ENCODE measurements at places on chromosomes 1 and 21. TPM values are rescaled to one million over a fixed set of nuclear protein-coding genes. Genes with fewer than 3 reads are reported as not detected.
A peak's percentile ranks its signal among the peaks of the same experiment; 100 is the strongest.

The HEYL gene
- 0.77 TPM for total RNA-seq

The NBPF4 gene
- not detected for total RNA-seq

The OR2AK2 gene
- not detected for total RNA-seq

The ZBTB8A gene
- total RNA-seq, result 5.5 TPM

The SH2D1B gene
- total RNA-seq, result not detected

The SLC35F3 gene
- 2.5 TPM for total RNA-seq

The OR10J1 gene
- total RNA-seq, result 0.05 TPM

DNA sequence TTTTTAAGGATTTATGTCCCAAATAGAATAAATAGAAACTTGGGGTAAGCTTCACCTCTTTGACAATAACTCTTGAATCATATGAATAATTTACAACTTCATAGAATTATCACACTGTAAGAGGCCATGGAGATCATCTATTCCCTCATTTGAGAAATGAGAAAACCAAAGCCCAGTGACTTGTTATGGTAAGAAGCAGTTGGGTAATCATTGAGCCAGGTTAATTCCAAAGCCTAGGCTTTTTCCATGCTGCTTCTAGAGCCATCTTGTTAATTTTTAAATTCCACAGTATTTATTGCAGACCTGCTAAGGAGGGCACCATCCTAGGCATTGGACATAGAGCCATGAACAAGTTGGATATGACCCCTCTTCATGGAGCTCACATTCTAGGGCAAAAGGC, 160.5 kb downstream of the CDC7 start:
- no peak for DNase-seq

GRCh38 chr1:76234061-76234460, 159.5 kb downstream of the ST6GALNAC3 start:
- no peak for DNase-seq

- DNase-seq, result no peak
These were observed 172.0 kb downstream of the CDC7 start for GRCh38 chr1:91672601-91673161.

DNA sequence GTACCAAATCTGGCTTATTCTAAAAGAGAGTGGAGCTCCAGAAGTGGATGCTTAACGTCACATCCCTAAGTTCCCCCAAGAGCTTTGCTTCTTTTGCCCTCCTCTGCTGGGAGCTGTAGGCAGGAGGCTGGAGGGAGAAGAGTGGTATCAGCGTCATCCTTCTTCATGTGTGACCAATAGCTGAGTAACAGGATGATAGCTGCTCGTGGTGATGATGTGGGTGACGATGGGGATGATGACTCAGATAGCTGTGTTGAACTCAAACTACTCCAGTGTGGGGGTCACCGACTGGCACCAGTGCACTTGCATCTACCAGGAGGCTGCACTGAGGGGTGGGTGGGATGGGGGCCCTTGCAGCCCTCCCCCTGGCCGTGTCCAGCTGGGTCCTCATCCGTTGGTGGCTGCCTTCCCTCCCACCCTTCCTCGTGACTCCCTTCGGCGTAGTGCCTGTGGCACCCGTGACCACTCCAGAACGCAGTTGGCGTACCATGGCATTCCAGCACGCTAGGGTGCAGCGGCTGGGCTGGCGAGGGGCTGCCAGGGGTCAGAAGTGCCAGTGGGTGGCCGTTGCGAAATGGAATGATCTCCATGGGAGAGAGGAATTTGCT, 1.1 kb downstream of the IGFN1 start:
- peak; percentile 86 for DNase-seq

GRCh38 chr1:237232501-237232900, 190.5 kb downstream of the RYR2 start:
- DNase-seq, result no peak

DNA sequence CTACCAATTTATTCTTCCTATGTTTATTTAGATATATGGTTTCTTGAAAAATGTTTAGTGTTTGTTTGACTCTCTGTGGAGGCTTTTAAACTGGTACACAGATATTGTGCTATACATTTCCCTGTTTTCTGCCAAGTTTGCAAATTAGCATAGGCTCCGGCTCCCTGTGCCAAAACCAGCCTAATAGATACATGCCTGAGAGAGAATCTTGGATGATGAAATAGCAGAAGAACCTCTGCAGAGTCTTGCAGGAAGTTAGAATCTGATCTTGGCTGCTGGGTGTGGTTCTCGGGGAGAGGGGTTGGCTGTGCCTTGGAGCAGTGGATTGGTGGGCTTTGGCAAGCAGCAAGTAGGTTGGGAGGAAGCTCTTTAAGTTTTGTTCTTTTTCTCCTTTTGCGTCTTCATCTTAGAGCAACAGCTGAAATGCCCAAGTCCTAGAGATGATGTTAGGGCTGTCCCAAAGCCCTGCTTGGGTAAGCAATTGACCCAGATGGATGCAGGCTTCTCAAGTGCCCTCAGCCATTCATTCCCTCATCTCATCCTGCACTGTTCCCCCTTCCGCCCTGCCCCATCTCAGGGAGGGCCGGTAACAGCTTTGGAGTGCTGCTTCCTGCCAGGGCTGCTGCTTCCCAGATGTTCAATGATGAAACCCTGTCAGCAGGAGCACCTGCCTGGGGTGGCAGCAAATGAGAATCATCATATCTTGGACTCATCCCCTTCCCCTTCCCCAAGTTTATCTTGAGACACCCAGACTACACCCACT, 9.3 kb downstream of the PLA2G2A start:
- no peak for DNase-seq

GRCh38 chr1:202802998-202803932, 5.0 kb downstream of the KDM5B start:
- DNase-seq, result peak; percentile 49

DNA sequence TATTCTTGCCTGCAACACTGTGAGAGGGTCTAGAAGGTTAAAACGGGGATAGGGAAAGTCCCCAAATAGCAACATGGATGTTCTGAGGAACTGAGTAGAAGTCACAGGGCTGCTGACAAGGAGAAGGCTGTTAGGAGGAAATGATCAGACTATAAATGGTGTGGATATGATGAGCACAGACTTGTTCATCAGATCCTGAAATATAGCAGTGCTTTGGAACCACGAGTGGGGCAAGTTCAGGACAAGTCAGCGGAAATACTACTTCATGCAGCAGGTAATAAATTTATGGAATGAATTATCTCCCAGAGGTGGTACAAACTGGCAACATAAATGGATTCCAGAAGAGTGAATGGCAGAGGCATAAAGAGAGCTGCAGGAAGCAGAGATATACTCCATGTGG, 3.2 kb upstream of the KIAA0040 start:
- no peak for DNase-seq

GRCh38 chr1:231279081-231279480, 38.1 kb downstream of the GNPAT start:
- no peak for DNase-seq

DNA sequence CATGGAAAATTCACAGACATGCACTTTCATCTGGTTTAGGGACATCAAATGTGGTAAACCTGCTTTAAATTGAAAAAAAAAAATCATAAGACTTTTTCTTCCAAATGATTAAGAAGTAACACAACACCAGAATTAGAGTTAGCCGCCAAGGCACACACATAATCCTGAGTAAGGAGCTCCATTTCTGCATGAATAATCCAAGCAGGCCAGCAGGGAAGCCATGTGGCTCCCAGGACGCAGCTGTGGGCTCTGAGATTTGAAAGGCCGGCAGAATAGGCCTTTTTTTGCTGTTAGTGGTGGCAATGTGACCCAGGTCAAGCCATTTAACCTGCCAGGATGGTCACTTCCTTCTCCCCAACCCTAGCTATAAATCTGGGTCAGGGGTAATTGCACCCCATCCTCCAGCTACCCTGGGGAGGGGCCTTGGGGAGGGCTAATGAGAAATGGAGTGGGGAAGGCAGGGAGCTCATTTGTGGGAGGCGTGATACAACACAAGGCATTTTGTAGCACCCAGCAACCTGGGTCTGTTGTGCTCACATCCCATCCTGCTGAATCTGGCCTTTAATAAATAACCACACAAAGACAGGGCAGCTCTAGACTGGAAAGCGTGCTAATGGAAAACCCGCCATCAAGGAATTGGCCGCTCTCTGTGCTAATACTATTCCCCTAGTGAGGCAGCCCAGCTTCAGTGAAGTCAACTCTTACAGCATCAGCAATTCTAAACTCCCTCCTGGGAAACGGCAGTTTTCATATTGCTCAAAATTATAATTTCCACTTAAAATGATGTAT, 178.5 kb downstream of the RHOU start:
- DNase-seq, result no peak

DNA sequence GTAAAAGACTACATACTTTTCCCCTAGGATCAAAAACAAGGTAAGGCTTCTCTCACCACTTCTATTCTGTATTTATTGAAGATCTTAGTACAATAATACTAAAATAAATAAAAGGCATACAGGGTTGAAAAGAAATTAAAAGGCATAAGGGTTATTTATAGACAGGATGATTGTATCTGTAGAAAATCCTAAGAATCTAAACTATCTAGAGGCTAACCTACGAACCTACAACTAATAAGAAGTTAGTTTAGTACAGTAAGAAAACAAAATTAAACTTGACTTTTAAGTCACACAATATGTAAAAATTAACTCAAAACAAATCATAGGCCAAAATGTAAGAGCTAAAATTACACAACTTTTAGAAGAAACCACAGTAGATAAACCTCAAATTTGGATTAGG, 50.4 kb upstream of the ADAM30 start:
- no peak for DNase-seq

GRCh38 chr1:224612246-224612645, 3.9 kb upstream of the CNIH3 start:
- DNase-seq, result no peak

GRCh38 chr21:34702341-34703170, 33.8 kb downstream of the CLIC6 start:
- no peak for DNase-seq

DNA sequence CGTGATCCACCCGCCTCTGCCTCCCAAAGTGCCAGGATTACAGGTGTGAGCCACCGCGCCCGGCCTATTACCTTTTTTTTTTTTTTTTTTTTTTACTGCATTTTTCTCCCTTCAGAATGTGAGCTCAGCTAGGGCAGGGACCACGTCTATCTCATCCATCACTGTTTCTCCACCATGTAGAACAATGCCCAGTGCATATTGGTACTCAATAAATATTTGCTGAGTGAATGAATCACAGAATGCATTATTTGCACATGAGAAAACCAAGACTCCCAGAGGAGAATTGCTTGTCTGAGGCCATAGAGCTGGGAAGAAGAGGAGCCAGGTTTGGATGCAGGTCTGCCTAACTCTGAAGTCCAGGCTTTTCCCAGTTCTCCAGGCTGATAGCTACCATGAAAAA, 8.2 kb upstream of the SLC9A1 start:
- DNase-seq, result no peak

- no peak for DNase-seq
These were observed 30.6 kb upstream of the MCOLN3 start for GRCh38 chr1:85078903-85079302.

DNA sequence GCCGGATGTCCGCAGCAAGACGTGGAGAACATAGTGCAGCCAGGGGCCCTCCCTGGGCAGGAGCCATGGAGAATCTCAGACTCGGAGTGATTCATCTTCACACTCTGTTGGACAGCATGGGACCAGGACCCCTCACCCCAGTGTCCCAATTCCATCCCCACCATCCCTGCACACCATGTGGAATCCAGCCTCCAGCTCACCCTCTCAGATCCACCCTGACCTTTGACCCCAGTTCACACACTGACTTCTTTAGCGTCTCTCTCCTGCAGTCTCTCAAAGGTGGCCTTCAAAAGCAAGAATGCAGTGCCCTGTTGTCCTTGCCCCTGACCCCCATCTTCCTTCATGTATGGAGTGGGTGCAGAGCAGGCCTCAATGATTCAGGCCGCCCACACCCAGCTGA, 2.1 kb upstream of the TNNI1 start:
- no peak for DNase-seq

DNA sequence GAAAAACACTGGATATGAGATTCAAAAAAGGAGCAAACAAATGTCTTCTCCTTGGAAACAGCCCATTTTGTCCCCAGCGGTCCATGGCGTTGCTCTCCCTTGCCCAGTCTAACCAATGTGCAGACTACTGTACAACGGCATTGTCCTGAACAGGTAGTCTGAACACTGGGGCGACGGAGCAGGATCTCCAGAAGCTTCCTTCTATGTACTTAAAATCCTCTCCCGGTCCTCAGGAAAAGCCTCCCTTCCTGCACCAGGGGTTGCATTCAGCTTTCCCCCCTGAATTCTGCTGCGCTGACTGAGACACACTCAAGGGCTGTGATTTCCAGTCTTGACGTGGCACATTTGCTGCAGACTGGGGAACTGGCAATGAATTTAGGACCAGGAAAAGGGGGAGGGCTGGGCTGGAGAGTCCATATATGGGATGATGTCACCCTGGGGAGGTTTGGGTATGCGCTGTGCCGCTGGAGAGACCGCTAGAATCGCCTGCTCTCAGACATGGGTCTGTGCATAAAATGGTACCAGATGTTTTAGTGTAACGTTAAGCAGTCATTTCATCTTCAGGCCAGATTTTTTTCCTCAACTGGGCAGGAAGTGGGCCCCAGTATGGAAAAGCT, 275.9 kb upstream of the C1orf105 start:
- DNase-seq, result no peak

DNA sequence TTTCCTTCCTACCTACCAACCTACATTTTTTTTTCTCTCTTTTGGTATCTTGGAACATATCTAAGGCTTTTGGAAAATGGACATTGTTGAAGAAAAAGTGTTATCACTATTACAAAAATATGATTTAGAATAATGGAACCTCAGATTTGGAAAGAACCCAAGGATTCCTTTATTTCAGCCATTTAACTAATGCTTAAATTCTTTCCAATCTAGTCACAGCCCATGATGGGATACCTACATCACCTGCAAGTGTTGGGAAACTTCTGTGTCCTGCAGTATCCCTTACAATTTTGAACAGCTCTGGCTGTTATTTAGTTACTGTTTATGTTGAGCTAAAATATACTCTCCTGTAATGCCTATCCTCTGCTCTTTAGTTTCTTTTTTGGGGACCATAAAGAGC, 22.3 kb upstream of the APOBEC4 start:
- no peak for DNase-seq

DNA sequence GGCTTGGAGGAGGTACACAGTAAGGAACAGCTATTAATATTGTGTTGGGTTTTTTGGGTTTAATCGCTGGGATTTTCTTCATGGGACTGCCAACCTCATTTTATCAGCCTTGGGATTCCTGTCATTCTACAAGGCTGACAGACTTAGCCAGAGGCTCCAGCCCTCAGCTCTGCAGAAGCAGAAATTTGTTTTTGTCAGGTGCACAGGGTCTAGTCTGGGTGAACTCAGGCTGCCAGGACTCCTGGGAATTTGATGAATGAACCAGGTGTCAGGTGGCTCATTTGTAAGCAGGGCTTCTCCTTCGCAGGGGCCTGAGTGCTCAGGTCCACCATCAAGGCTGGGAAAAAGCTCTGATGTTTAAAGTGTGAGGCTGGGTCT, 11.5 kb upstream of the ZNF362 start:
- DNase-seq, result no peak

DNA sequence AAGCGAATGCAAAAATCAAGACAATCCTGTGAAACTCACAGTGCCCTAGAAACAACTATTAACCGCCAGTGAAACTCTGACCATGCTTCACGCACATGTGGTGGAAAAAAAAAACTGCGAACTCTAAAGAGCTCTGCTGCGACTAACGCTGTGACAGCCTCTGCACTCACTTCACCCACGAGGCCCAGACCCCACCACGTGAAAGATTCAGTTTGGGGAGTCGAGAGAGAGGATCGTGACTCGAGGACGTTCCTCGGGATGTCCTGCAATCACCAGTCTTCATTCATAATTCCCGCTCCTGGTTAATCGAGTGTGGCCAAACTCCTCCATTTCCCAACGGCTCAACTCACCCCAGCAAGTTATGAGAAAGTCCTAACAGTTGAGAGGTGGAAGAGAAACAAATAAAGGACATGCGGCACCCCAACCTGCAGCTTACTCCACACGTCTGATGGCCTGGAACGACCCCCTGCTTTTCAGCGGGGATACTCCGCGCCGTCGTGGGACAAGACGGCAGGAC, 1.1 kb downstream of the SERBP1 start:
- no peak for DNase-seq

- DNase-seq, result no peak
These were observed 172.6 kb upstream of the HMCN1 start for GRCh38 chr1:185561629-185562028.

All from NCI-H460 (cell line).